ENCODE measurements at places on chromosomes 4 and X.

- peaks cover 17% of the 10 kb centered on the region for H3K4me1 ChIP-seq
- H3K27me3 ChIP-seq = no peaks in the 10 kb centered on the region
Measured at GRCh38 chrX:103254171-103254824, 657 bp downstream of the TCEAL8 start.

- H3K27me3 ChIP-seq = no peaks in the 10 kb centered on the region
- H3K36me3 ChIP-seq = no peaks in the 10 kb centered on the region
- no peak for DNase-seq
- no peaks in the 10 kb centered on the region for H3K4me1 ChIP-seq
Measured at GRCh38 chr4:6955261-6955911, 45.8 kb downstream of the TBC1D14 start.

GRCh38 chr4:153512162-153512852 is 46.1 kb downstream of the TMEM131L start:
- no peaks in the 10 kb centered on the region for H3K36me3 ChIP-seq
- no peak overlapping the region for H3K27ac ChIP-seq
- no peak overlapping the region for H3K4me3 ChIP-seq

GRCh38 chrX:17414027-17414658 is 39.1 kb downstream of the NHS start:
- DNase-seq = no peak
- no peaks in the 10 kb centered on the region for H3K4me1 ChIP-seq
- no peak overlapping the region for H3K4me3 ChIP-seq
- H3K27ac ChIP-seq = no peak overlapping the region
- H3K27me3 ChIP-seq = peaks cover 11% of the 10 kb centered on the region
- H3K36me3 ChIP-seq = no peaks in the 10 kb centered on the region

DNA sequence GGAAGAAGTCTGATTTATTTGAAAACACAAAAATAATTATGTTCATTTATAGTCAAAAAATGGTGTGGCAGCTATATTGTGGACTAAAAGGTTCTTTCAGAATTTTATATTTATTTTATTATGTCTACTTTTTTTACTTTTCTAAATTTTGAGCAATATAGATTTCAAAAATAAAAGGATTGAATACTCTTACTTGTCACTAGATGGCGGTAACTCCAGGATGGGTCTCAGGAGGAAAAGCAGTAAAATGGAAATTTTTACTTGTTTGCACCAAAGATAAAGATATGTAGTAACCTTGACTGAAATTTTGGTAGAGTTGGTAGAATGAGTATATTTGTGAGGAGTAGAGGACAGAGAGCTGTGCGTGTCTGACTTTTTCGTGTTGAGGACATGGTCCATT is 14.5 kb upstream of the DACH2 start:
- H3K27me3 ChIP-seq = no peaks in the 10 kb centered on the region
- no peak overlapping the region for H3K27ac ChIP-seq
- peak; percentile 35 for DNase-seq
- H3K4me1 ChIP-seq = no peaks in the 10 kb centered on the region

- DNase-seq = no peak
- H3K27ac ChIP-seq = no peak overlapping the region
- H3K4me1 ChIP-seq = no peaks in the 10 kb centered on the region
Measured at GRCh38 chr4:153205757-153206156, 1.5 kb downstream of the TRIM2 start.

- H3K27me3 ChIP-seq = no peaks in the 10 kb centered on the region
- H3K27ac ChIP-seq = no peak overlapping the region
- H3K36me3 ChIP-seq = no peaks in the 10 kb centered on the region
- H3K4me1 ChIP-seq = no peaks in the 10 kb centered on the region
- H3K4me3 ChIP-seq = no peak overlapping the region
Measured at GRCh38 chr4:47278631-47279030, 184.9 kb downstream of the COMMD8 start.

GRCh38 chrX:124736553-124737270 is 390.3 kb downstream of the SH2D1A start:
- H3K27ac ChIP-seq = no peak overlapping the region
- no peaks in the 10 kb centered on the region for H3K36me3 ChIP-seq
- DNase-seq = no peak

DNA sequence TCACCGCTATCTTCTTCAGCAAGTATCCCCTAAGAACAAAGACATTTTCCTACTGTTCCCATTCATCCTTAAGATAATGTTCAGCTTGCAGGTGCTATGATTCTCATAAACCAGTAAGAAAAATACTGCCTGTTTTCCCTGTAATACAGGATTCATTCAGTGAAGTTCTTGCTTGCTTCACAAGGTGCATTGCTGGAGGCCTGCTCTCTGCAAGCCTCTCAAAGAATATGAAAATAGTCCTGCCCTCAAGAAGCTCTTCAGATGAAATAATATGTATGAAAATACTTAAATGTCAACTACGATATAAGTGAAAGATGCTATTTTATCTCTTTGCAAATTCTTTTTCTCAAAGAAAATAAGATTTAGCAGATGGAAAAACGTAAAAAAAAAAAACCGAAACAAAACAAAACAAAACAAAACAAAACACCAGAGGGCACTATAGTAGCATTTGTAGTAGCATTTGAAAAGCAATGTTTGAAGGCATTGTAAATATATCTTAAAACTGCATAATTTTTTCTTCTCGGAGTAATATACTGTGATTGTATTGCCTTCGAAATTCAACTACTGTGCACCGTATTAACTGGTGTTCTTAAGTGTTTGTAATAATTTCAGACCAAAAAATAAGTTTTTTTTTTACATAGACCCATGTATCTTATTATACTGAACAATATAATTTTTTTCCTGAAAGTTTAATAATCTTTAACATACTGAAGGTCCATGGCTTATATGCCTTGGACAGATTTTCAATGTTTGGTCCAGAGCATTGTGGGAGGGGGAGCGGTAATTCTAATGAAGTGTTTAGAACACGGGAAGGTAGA is 26.0 kb downstream of the ADH4 start:
- H3K4me1 ChIP-seq = no peaks in the 10 kb centered on the region
- H3K4me3 ChIP-seq = no peak overlapping the region
- no peak overlapping the region for H3K27ac ChIP-seq
- peak; percentile 40 for DNase-seq

GRCh38 chr4:94947681-94948108 is 189.9 kb downstream of the BMPR1B start:
- H3K4me1 ChIP-seq = no peaks in the 10 kb centered on the region
- H3K36me3 ChIP-seq = no peaks in the 10 kb centered on the region
- no peak for DNase-seq
- H3K4me3 ChIP-seq = no peak overlapping the region
- no peaks in the 10 kb centered on the region for H3K27me3 ChIP-seq

GRCh38 chrX:136262812-136263315 is 11.7 kb upstream of the MAP7D3 start:
- H3K4me3 ChIP-seq = no peak overlapping the region
- H3K4me1 ChIP-seq = no peaks in the 10 kb centered on the region
- no peak overlapping the region for H3K27ac ChIP-seq

DNA sequence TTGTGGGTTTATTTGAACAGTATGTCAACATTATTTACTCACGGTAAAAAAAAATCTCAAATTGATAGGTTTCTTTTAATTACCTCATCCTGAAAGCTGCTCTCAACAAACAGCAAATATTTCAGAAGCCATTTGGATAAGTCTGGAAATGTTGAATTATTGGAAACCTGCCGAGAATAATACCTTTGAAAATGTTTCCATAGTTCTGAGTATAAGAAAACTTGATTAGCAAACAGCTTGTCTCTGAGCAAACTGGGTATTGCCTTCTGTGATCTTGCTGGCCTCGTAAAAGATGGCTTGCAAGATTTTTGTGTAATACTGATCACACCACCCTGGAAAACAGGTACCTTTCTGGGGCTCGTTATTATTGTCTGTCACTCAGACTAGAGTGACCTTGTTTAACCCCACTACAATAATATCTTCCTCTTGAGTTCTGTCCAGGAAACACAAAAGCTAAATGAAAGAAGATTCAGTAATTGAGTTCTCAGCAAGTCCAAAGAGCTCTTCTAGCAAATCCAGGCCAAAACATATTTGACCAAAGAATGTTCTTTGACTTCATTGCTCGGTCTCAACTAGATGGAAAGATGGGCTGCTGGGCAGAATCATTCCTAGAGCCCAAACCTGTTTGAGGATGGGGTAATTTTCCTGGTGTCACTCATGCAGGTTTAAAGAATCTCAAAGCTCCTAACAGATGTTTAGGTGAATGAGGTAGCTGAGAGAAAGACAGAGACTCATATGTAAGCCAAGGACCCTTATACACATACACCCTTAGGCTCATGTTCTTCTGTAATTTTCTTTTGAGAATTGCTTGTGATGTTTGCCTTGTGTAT is 255.6 kb upstream of the JADE1 start:
- peak overlapping the region; percentile 75 for H3K27ac ChIP-seq
- peaks cover 13% of the 10 kb centered on the region for H3K4me1 ChIP-seq
- no peak for DNase-seq
- peak overlapping the region; percentile 63 for H3K4me3 ChIP-seq
- no peaks in the 10 kb centered on the region for H3K27me3 ChIP-seq

GRCh38 chrX:87578978-87579377 is 61.4 kb downstream of the KLHL4 start:
- no peaks in the 10 kb centered on the region for H3K36me3 ChIP-seq
- no peaks in the 10 kb centered on the region for H3K4me1 ChIP-seq
- no peak overlapping the region for H3K4me3 ChIP-seq

GRCh38 chr4:74431113-74431826 is 13.7 kb upstream of the AREG start:
- H3K27ac ChIP-seq = no peak overlapping the region
- peak overlapping the region; percentile 2 for H3K4me3 ChIP-seq
- peak; percentile 88 for DNase-seq
- H3K4me1 ChIP-seq = peaks cover 22% of the 10 kb centered on the region
- H3K36me3 ChIP-seq = no peaks in the 10 kb centered on the region

DNA sequence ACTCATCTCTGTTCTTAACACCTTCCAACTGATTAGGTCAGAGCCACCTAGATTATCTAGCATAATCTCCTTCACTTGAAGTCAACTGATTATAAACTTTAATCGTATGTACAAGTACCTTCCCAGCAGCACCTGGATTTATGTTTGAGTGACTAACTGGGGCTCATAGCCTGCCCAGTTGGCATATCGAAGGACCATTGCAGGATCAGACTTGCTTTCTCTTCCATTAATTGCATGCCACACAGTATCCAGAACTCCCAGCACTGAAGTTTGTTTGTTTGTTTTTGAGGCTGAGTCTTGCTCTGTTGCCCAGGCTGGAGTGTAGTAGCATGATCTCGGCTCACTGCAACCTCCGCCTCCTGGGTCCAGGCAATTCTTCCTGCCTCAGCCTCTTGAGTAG is 27.9 kb downstream of the GRK4 start:
- DNase-seq = no peak
- no peaks in the 10 kb centered on the region for H3K27me3 ChIP-seq
- no peaks in the 10 kb centered on the region for H3K36me3 ChIP-seq

GRCh38 chr4:65670331-65671031 is at the start of gene EPHA5:
EPHA5 (minus strand) TSS chr4:65670489; CDS start chr4:65669742, 747 bp downstream.
- H3K36me3 ChIP-seq = no peaks in the 10 kb centered on the region
- H3K4me3 ChIP-seq = peak within 1 kb of the TSS; percentile 40
- peaks cover 32% of the 10 kb centered on the region for H3K27me3 ChIP-seq
- H3K4me1 ChIP-seq = peaks cover 23% of the 10 kb centered on the region
- no peak within 1 kb of the TSS for H3K27ac ChIP-seq

DNA sequence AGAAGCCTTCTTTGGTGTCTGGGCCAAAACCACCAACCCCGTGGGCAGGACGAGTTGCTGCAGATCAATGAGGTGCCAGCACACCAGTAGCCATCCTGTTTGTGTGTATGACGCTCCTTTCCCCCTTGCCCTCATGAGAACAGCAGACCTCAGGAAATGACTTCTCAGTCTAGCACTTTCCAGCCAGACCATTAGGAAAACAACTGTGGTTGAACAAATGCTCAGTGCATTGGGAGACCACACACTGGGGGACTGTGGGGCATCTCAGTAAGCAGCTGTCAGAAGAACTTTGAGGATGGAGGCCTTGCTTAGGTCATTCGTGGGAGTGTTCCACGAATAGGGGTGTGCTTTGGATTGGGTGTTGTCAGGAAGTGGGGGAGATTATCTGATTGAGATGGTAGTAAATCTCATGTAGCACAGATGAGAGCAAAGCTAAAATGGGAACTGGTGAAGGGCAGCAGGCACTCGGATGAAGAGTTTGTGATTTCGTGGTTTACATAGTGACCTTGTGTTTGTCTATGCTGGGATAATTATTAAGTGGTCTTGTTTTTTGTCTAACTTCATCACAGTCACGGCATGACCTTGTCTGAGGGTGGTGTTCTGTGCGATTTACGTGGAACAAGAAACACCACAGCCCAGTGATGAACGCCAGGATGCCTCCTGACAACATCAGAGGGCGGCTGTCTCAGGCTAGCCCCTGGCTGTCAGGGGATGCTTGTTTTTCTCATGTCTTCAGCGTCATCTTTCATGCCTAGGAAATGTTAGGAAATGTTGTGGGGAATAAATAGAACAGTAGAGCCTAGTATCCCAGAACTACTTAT is 70.1 kb downstream of the USP46 start:
- no peak overlapping the region for H3K4me3 ChIP-seq
- DNase-seq = peak; percentile 87
- no peaks in the 10 kb centered on the region for H3K36me3 ChIP-seq

DNA sequence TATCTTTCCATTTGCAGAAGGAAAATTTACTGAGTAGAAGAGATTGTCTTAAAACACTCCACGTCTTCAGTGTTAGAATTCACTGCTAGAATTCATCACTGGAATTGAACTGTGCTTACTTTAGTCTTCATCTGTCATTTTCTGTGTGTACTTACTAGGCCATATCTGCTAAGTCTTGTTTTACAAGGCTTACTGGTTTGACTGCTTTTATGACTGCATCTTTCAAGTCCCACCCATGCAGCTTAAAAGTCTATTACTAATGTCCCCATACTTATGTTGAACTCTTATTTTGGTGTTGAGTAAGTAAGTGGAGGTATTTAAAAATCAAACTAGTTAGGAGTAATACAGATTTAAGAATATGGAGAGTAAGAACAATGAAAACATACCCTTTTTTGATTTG is 14.6 kb downstream of the CLCN3 start:
- H3K27me3 ChIP-seq = no peaks in the 10 kb centered on the region
- DNase-seq = no peak
- H3K4me3 ChIP-seq = no peak overlapping the region
- peaks cover 8% of the 10 kb centered on the region for H3K36me3 ChIP-seq
- no peaks in the 10 kb centered on the region for H3K4me1 ChIP-seq

- no peaks in the 10 kb centered on the region for H3K27me3 ChIP-seq
- H3K4me3 ChIP-seq = no peak overlapping the region
- H3K36me3 ChIP-seq = no peaks in the 10 kb centered on the region
- no peak overlapping the region for H3K27ac ChIP-seq
Measured at GRCh38 chr4:41590591-41590990, 52.6 kb downstream of the LIMCH1 start.

GRCh38 chr4:56757821-56758411 is 63.6 kb downstream of the SPINK2 start:
- H3K27ac ChIP-seq = peak overlapping the region; percentile 77
- H3K36me3 ChIP-seq = no peaks in the 10 kb centered on the region
- H3K27me3 ChIP-seq = no peaks in the 10 kb centered on the region
- peaks cover 27% of the 10 kb centered on the region for H3K4me1 ChIP-seq

DNA sequence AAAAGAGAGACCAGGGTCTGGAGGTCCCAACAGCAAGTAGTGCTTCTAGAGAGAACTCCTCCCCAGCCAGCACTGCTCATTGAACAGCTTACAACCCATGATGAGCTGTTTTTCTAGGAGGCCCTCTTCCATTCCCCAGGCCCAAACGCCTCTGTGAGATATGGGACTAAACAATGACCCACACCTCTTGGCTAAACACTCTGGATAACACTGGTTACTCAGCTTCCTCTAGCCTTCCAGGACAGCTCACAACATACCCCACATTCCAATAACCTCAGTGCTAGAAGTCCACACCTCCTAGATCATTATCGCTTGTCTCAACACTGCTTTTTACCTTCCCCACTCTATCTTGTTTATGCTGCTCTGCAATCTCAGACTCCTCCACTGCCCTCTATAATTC is 35.4 kb upstream of the PGRMC2 start:
- H3K4me1 ChIP-seq = no peaks in the 10 kb centered on the region
- DNase-seq = no peak
- no peaks in the 10 kb centered on the region for H3K27me3 ChIP-seq
- H3K36me3 ChIP-seq = peaks cover 5% of the 10 kb centered on the region
- no peak overlapping the region for H3K27ac ChIP-seq
